ENCODE measurements at places on chromosomes 11 and 22.

- DNase-seq: no peak
Observed at GRCh38 chr22:36395055-36395849, 7.5 kb upstream of the MYH9 start.

DNA sequence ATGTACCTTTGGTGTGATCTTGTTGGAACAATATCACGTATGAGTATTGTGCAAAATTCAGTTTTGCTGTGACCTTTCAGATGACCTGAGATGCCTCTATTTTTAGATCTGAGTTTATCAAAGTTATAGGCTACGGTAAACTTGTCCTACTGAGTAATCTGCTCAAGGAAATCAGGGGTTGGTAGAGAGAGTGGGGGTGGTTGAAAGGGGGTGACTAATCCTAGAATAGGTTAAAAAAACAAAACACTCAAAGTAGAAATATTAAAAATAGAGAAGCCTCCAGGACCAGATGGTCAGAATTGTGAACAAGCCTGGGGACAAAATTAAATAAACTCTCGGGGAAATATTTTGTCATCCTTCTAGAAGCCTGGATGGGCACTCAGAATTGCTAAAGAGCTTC lies 59.9 kb upstream of the C11orf87 start:
- no peak for DNase-seq

- DNase-seq: no peak
Observed at GRCh38 chr11:20204681-20205080, 44.4 kb upstream of the DBX1 start.

- no peak for DNase-seq
Observed at GRCh38 chr11:19954899-19955298, 205.4 kb downstream of the DBX1 start.

- peak; percentile 25 for DNase-seq
Observed at GRCh38 chr11:75760710-75761493, 7.7 kb upstream of the DGAT2 start.

DNA sequence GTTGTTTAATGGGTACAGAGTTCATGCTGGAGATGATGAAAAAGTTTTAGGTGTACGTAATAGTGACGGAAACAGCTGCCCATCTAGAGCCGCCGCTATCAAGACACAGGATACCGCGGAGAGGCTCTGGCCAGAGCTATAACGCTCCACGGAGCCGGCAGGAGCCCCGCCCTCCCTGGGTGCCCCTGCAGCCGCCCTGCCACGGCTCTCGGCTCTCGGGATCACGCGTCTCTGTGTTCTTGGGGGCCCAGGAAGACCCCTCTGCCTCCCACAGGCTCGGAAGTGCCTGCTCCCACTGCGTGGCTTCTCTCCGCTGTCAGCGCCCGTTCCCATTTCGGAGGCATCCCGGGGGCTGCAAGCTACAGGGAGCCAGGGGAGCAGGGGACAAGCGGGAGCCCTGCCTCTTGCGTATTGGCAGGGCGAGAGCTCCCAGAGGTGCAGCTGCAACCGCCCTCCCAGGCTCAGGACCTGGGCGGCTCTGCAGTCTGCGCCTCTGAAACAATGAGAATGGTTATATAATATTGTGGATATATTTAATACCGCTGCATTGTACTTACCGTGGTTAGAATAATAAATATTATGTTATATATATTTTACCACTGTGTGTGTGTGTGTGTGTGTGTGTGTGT lies 13.7 kb downstream of the GLYATL2 start:
- DNase-seq: no peak

DNA sequence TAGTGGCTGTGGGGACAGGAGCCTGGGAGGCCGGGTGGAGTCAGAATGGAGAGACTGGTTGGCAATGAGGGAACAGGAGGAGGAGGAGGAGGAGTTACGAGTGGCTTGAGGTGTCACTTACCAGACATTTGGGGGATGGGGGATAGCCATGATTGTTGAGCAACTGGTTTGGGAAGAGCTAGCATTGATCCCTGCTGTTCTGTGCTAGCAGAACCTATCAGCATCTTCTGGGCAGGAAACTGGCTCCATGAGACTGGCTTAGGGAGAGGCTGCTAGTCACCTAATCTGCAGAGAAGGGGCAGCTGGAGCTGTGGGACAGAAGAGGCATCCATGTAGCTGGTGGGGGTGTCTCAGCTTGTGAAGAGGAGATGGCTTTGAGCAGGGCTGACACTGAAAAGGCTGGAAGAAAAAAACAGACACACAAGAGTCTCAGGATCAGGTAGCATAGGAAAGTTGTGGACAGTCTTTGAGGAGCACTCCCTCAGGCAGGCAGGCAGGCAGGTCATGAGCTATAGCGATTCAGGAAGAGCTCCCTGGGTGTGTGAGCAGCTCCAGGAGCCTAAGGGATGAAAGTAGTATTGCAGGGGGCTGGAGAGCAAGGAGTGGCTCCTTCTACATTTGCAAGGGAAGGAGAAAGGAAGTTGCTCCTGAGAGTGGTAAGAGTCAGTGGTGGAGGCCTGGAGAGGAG lies 22.3 kb downstream of the PIK3IP1 start:
- no peak for DNase-seq

All from AG09309 (cell line).